AG04450 (cell line): ENCODE measurements at places on chromosomes 2 and 18.

DNA sequence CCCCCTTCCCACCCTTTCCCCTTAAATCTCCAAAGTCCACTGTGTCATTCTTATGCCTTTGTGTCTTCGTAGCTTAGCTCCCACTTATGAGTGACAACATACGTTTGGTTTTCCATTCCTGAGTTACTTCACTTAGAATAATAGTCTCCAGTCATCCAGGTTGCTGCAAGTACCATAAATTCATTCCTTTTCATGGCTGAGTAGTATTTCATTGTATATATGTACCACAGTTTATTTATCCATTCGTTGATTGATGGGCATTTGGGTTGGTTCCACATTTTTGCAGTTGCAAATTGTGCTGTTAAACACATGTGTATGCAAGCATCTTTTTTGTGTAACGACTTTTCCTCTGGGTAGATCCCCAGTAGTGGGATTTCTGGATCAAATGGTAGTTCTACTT is 14.5 kb upstream of the ZNF638 start:
- no peak for DNase-seq

DNA sequence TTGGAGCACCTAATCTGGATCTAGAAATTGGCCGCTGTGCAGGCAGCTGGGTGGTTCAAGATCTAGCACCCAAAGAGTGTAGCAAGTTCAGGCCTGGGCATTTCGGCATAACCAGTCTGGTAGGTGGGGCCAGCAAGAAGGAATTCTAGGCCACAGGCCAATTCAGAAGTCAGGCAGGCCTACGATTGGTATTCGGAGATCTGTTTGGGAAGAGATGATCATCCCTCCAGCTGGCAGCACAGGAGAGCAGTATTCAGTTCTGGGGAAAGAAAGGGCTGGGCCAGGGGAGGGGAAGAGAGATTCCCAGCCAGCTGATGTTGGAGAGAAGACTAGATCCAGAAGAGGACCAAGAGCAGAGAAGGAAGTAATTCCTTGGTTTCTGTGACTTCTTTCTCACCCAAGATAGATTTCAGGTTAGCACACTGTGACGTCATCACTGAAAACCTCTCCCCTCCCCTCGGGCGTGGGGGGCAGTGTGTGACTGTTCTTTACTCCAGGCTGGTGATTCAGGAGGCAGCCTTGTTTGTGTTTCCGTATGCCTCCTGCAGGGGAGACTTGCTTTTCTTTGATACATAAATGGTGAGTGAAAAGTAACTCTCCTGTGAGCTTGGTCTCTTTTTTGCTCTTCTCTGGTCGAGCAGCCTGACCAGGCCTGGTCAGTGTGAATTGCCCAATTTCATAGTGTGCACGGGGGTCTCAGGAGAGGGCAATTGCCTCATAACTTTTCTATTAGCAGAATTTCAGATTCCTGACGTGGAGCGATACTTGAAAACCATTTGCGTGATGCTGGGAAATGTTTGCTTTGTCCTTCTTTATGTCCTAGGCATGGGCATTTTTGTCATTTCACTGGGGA is 61.1 kb downstream of the MEIS1 start:
- DNase-seq: peak; percentile 73

GRCh38 chr2:165376571-165376975 is 92.9 kb upstream of the CSRNP3 start:
- no peak for DNase-seq

- no peak for DNase-seq
Observed at GRCh38 chr2:53751728-53752127, 15.9 kb upstream of the CHAC2 start.

DNA sequence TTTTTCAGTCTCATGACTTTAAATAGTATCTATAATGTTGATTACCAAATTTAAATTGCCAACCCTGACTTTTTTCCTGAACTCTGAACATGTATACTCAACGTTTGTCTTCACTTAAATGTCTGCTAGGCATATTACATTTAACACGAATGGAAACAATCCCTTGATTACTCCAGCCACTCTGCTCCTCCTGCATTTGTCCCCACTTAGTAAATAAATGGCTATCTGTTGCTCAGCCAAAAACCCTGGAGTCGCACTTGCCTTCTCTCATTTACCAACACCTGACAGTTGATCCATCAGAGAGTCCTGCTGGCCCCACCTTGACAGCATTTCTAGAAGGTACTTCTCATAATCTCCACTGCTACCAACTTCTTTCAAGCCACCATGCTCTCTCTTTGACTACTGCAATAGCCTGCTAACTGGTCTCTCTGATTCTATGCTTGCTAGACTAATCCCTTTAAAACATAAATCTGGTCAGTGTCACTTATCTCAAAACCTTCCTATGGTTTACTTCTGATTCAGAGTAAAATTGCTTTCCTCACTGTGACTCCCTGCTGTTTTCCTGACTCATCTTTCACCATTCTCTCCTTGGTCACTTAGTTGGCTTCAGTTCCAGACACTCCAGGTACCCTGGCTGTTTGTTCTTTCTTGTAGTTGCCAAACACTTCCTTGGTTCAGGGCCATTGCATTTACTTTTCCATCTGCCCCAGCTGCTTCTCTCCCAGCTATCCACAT is 31.9 kb downstream of the SPAG16 start:
- DNase-seq: no peak

- DNase-seq: no peak
Observed at GRCh38 chr2:168585700-168586099, 129.6 kb downstream of the CERS6 start.

GRCh38 chr2:102424754-102425153 is 1.8 kb downstream of the IL18RAP start:
- DNase-seq: no peak

- DNase-seq: no peak
Observed at GRCh38 chr2:120562218-120563005, 173.3 kb upstream of the GLI2 start.

GRCh38 chr18:63339920-63340484 is 20.4 kb upstream of the BCL2 start:
- DNase-seq: no peak

DNA sequence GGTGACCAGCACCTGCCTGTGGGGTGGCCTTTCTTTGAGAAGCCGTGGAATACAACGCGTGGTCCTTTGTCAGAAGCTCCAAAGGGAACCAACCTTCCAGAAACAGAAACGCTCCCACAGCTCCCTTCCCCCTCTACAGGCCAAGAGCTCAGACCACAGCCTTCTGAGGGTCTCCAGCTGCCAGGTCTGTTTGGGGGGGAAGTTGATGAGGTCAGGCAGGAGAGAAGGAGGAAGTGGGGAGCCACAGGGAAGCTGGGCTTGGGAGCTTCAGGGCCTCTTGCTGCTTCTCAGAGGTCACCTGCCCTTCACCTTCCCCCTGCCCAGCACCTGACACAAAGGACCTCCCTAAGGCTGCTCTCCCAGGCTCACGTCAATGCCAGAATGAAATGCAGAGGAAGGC is 287.7 kb upstream of the ID2 start:
- no peak for DNase-seq

GRCh38 chr18:38221476-38222100 is 656.0 kb upstream of the CELF4 start:
- DNase-seq: no peak

DNA sequence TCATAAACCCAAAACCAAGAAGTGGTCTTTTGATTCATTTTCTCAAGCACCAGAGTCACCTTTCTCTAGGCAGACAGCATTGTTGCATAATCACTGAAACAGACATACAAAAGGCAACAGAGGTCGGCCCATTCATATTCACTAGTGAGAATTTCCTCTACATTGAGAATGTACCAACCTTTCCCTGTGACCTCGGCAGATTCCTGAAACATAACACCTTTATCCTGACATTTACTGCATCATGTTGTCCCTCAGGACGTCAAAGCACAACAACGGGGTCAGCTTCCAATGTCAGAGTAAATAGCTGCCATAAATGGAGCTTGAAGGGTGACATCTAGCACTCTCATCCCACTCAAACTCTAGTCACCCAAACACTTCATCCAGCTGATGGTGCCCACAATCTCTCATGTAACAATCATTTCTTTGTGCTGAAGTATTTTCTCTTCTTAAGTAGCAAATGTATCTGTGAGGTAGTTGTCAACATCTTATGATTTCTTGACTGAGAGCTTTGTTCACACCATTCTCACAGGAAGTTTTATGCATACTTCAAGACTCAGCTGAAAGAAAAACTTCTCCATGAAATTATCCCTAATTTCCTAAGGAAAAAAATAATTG is 802.6 kb upstream of the CHAC2 start:
- no peak for DNase-seq

GRCh38 chr18:65623676-65624075 is 127.1 kb upstream of the CDH7 start:
- DNase-seq: no peak

DNA sequence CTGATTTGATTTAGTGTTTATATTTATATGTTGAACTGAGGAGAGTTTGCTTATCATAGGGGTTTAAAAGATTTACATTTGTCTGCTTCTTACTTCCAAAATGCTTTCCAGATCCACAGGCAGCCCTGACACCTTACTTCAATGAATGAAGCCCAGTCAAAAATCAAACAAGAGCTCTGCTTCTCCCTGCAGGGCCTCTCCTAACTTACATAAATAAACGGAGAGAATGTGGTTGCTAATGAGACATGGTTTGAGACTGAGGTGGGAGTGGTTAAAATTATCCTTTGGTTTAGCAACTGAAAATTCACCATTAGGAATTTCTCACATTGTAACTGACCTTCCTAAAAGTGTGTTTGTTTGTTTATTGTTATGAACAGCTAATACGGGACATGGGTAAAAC is 612.3 kb upstream of the FANCL start:
- DNase-seq: no peak

DNA sequence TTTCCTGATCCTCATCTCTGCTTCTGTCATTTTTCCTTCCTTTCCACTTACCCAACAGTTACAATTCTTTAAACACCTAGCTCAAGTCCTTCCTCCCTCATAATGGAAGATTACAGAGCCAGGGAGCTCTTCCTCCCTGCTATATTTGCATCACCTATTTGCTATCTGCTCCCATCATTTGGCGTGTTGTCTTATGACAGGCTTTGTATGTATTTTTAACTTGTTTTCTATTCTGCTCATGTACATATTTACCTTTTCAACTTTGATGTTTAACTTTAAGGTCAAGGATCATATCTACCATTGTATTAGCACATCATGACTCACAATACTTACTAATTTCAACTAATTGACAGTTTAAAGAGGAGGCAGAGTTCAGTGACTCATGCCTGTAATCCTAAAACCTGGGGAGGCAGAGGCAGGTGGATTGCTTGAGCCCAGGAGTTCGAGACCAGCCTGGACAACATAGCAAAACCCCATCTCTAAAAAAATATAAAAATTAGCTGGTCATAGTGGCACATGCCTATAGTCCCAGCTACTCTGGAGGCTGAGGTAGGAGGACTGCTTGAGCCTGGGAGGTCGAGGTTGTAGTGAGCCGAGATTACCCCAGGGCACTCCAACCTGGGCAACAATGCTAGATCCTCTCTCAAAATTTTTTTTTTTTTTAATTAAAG is 308.0 kb upstream of the STON1 start:
- no peak for DNase-seq

- no peak for DNase-seq
Observed at GRCh38 chr18:39655341-39655740, 2089.7 kb upstream of the CELF4 start.

DNA sequence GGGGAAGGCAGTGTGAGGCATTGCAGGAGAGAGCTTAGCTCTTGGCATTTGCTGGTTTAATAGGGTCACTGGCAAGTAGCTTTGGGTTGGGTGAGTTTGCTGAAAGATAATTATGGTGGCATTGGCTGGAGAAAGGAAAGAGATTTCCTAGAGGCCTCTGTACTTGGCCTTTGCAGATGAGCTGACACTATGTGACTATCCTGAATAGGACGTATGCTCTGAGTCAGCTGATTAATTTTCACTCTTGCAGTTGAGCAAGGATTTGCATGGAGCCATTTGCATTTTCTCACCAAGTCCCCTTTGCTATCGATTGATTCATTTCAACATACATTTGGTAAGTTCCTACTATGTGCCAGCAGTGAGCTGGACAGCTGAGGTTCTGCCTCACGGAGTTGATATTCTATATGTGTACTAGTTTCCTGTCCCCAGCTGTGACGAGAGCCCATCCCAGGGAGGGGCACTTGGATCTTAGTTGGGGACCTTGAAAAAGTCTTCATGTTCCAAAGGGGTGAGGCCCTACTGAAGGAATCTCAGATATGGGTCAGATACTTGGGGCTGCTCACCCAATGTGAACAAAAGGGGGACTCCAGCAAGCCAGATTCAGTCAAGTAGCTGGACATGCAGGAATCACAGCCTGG is 245.7 kb downstream of the LOXHD1 start:
- DNase-seq: no peak

DNA sequence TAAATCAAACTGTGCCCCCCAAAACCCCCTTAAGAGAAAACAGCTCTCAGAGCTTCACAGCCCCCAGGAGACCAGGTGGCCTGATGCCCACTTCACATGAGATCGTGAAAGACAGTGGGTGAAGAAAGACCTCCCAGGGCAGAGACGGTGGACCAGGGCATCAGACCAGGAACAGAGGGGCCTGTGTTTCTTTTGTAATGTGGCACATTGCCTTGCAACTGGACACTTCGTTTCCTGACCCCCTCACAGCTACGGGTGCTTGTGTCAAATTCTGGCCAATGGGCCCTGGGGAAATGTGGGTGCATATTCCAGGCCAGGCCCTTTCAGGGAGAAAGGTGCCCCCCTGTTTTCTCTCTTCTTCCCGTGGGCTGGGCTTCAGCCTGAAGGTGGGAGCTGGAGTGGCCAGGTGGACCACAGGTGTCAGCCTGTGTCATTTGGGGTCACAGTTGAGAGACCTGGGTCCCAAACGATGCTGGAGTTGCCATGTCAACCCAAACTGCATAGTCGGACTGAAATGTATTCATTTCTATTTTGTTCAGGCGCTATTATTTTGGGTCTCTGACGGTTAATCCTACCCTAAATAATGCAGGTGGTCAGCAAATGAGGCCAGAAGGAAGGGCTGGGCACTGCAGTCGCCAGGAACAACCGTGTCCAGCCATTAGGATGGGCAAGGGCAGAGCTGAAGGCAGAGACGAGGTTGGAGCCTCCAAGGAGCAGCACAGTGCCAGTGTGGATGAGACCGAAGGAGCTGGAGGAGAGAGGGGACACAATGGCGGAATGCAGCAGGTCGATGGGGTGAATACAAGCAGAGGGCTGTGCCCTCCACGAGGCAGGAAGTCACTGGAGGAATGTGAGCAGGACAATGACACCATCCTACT is 338.2 kb downstream of the EIPR1 start:
- DNase-seq: no peak

- DNase-seq: no peak
Observed at GRCh38 chr2:14693874-14694273, 61.4 kb downstream of the LRATD1 start.

GRCh38 chr2:237904831-237905599 is 45.6 kb downstream of the RAMP1 start:
- DNase-seq: peak; percentile 60
